ENCODE measurements at places on chromosomes 7 and 10.
A peak's percentile ranks its signal among the peaks of the same experiment; 100 is the strongest.

DNA sequence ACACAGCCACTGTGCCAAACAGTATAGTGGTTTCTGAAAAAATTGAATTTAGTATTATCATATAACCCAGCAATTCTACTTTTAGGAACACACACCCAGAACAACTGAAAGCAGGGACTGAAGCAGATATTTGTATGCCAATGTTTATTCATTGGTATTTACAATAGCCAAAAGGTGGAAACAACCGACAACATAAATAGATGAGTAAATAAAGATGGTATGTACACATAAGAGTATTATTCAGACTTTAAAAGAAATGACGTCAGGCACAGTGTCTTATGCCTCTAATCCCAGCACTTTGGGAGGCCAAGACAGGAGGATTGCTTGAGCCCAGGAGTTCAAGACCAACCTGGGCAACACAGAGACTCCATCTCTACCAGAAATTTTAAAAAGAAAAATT lies 7.2 kb downstream of the CDCA7L start:
- no peak for DNase-seq

DNA sequence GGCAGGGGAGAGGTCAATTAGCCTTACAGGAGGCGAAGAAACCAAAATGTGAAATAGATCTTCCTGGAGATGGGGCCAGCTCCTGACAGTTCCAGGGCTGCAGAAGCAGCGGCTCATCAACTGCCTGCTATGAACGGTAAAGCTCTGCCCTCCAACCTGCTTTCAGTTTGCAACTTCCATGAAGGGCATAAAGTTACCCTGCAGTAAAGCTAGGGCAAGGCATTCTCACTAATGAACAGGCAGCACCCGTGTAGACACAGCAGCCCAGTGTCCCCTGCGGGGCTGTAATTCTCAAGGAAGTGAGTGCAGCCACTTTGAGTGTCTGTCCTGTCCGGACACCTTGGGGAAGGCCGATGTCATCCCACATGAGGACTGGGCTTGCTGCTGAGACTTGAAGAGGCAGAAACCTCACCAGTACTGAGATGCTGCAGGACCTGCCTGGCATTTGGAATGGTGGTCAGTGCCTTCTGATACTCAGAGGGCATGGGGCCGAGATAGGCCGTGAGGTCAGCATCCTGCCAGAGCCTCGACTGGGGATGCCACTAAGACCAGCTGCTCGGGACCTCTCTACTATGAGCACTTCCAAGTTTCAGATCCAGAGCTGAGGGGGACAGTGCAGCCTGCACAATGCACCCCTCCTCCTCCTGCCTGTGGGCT lies 26.1 kb upstream of the C10orf53 start:
- DNase-seq = no peak

DNA sequence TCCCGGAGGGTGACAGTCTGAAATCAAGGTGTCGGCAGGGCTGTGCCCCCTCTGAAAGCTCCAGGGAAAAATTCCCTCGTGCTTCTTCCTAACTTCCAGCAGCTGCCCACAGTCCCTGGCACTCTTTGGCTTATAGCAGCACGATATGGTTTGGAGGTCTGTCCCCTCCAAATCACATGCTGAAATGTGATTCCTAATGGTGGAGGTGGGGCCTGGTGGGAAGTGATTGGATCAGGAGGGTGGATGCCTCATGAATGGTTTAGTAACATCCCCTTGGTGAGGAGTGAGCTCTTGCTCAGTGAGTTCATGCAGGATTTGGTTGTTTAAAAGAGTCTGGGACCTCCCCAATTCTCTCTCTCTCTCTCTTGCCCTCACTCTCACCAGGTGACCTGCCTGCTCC lies 51.1 kb downstream of the GPAM start:
- no peak for DNase-seq

DNA sequence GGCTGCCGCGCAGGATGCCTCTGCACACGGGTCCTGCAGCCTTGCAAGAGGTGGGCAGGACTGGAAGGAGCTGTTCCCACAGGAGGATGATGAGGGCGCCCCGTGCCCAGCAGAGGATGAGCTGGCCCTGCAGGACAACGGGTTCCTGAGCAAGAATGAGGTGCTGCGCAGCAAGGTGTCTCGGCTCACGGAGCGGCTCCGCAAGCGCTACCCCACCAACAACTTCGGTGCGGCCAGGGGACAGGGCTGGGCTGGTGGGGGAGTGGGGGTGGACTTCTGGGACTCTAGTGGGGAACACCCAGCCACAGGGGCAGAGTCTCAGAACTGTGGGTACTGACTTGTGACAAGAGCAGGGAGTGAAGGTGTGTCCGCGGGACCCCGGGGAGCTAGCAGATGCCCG lies 16.0 kb downstream of the ZFYVE27 start:
- no peak for DNase-seq

DNA sequence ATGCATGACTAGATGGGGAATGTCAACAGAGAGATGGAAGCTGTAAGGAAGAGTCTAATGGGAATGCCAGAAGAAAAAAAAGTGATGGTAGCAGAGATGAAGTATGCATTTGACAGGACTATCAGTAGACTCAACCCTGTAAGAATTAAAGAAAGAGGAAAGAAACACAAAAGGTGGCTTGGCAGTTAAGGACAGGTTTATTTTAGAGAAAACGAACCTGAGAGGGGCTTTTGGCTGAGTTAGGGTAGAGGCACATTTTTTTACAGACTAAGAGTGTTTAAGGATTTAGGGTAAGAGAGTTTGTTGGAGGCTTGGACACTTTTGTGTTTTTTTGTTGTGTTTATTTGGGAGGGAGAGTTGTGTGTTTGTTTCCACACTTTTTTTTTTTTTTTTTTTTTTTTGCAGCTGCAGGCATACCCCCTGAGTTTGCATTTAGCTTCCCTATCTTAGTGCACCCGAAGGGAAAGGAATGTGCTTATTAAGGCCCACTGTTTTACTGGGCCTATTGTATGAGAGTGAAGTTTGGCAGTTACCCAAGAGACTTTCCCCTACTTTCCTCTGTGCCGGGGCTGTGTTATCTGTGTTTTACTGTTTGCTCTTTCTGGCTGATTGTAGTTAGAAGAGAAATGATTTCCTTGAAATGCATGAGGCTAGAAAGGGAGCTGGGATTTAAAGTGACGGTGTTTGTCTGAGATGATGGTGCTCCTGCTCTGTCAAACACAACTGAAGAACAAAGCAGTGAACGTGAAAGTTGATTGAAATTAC lies 32.0 kb downstream of the NPVF start:
- no peak for DNase-seq

DNA sequence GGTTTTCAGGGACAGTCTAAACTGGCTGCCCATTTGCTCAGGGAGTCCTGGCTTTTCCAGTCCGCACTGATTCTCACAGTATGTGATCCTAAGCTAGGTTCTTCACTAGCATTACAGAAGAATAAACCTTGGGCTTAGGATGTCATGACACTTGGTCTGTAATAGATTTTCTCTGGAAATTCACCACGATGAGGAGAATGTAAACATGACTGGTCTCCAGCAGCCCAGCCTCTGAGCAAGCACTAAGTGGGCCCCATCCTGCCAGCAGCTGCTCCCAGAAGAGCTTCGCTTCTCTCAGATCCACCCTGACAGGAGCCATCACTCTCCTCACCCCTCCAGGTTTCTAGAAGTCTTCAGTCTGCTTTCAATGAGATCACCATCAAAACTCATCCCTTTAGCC lies 103.7 kb upstream of the ZPBP start:
- DNase-seq = no peak

GRCh38 chr10:123101872-123102271 lies 33.9 kb upstream of the HMX3 start:
- no peak for DNase-seq

GRCh38 chr7:149257146-149257545 lies 4.8 kb upstream of the ZNF783 start:
- DNase-seq = peak; percentile 3

DNA sequence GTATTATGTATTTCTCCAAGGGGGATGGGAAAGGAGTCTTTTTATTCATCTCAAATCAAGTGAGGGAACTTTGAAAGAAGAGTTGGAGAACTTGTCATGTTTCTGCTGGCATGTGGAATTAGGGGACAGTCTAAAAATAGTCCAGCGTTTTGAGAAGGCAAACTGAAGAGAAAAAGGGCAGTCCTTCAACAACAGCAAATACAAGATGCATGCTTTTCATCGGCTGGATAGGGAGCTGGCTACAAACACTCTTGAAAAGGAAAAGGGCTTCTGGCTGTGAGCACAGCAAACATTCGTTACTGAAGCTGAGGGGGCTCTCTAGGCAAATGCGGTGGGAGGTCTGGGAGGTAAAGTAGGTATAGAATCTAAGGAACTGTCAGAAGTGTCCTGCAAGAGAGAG lies 91.9 kb downstream of the AHR start:
- DNase-seq = no peak

DNA sequence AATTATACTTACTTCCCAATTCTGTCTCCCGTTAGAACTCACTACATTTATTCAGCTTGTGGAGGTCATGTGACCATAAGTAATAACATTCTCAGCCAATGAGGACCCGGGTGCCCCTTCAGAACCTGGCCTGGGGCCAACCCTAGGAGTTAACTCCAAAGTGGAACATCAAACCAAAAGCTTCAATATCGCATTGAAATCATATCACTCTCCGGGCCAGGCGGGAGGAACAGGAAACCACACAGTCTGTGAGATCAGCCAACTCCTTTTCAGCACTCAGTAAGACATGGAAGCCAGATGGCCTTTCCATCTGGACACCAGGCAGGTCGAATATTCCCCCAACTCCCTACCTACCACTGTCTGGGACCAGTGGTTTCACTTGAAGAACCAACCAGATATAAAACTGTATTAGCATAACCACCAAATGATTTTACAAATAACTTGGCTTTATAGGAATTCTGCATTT lies 5.5 kb downstream of the CREB3L2 start:
- peak; percentile 92 for DNase-seq

DNA sequence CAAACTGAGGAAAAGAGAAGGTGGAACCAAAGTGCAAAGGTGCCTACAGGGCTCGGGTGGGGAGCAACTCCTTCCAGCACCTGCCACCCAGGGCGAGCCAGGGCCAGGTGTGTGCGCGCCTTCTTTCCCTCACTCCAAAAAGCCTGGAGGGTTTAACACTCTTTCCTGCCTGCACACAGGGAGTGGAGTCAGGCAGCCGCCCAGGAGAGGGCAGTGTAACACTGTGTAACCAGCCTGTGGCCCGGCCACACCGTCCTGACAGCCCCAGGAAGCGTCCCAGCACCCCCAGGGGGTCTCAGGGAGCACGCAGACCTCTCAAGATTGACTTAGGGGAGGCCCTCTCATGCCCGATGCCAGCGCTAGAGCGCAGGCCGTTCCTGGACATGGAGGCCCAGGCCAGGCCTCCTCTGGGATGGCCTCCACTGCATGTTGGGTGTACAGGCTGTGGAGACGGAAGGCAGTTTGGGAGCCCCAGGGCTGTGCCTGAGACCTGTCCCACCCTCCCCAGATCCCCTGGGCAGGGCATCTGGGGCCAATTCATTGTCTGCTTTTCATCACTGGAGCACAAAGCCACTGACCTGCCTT lies 13.4 kb downstream of the BRI3 start:
- peak; percentile 49 for DNase-seq

DNA sequence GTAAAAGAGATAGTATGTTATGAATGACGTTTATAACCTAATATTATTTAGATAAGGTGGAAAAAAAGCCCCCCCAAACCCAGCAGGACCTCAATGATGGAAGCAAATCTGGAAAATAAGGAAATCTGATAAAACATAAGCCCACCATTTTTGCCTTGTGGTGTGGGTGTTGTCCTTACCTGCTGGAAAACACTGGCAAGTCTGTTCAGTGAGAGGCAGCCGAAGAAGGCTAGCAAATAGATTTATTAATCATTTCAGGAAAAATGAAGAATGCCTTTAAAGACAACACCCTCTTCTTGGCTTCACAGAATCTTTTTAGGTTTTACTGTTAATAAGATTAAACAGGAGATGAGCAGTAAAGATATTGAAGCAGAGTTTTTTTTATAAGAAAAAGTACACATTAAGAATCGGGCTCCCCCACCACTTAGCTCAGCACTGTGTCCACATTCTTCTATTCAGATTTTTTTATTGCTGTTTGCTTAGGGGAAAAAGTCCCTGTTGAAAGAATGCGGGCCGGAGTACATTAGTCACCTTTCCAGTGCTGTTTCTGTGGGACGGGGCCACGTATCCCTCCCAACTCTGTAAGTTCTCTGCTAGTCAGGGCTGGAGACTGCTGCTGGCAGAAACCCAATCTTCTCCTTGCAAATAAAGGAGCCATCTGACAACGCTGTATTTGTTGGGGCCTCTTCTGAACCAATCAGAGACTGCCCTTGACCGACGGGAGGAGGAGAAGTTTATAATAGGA lies 104.1 kb downstream of the EVX1 start:
- peak; percentile 84 for DNase-seq

DNA sequence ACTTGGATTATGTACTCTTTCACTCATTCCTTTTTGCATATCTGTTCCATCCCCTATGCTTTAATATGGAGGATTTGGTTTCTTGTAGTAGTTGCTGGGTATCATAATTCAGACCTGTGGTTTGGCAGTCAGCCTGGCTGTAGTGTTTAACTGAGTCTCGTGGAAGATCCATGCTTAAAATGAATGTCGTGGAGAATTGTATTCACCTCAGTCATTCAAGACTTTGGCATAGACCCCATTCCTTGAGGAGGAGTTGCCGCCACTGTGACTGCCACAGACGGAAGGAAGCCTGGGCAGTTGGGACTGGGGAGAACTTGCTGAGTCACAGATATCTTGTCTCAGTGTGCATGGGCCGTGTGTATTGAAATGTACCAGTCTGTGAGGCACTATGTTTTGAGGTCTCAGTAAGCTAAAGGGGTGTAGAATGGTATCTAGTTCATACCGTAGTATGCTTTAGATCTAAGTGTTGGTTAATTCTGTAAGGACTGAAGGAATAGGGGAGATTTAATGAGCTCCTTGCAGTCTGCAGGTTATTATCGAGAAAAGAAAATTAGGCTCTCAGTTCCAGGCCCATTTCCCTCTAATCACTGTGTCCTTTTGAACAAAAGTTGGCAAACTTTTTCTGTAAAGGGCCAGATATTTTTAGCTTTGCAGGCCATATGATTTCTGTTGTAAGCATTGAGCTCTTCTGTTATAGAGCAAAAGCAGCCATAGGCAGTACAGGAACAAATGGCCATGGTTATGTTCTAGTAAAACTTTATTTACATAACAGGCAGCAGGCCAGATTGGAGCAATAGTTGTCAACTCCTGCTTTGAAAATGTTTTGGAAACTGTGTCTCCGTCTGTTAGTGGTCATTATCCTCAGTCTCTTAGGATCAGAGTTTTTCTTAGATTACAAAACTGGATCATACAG lies 76.8 kb downstream of the TPST1 start:
- DNase-seq = peak; percentile 96

DNA sequence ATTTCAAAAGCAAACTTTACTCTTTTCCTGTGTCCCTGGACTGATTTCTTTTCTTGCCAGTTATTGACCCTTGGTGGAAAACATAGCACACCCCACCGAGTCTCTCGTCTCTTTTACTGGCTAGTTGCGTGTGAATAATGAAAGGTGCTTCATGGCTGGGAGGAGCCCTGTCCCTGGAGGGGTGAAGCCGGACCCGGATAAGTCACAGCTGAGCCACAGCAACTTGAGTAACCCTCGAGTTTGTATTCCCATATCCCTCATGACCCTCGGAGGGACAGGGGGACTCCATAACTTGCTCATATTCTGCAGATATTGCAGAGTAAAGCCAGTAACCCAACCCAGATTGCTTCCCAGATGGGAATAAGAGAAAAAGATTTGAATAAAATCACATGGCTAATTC lies 147.5 kb upstream of the FRMD4A start:
- DNase-seq = no peak

- DNase-seq = no peak
Observed at GRCh38 chr7:128210590-128211570, 30.2 kb upstream of the LEP start.

GRCh38 chr7:91551377-91552175 lies 287.3 kb downstream of the FZD1 start:
- DNase-seq = no peak

Data from fibroblast of villous mesenchyme (primary cell).